Adrenal gland (tissue), 19 donors: ENCODE measurements at places on chromosomes 7 and 10. TPM values are rescaled to one million over a fixed set of nuclear protein-coding genes. Genes with fewer than 3 reads are reported as not detected.

The CNPY4 gene
- 25.0 TPM for total RNA-seq

The NOLC1 gene
- 37.7 TPM for total RNA-seq

The ANXA7 gene
- total RNA-seq: 176 TPM

- no peak for DNase-seq
Measured at GRCh38 chr10:62059217-62059920, 157.9 kb downstream of the ARID5B start.

DNA sequence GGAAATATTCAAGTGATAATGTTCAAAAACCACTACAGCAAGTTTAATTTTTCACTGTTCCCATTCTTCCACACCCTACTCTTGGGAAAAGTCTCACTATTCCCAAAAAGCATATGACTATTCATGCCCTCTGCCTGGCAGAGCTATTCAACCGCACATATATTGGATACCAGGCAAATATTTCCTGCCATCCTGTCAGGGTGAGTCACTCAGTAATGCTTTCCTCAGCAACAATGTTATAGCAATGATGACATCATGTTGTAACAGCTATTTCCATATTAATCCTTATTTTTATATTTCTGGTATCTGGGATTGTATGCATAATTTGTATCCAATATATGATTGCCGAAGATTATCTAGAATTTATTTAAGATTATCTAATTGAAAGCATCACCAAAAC is 114.0 kb upstream of the PLXDC2 start:
- no peak for DNase-seq

DNA sequence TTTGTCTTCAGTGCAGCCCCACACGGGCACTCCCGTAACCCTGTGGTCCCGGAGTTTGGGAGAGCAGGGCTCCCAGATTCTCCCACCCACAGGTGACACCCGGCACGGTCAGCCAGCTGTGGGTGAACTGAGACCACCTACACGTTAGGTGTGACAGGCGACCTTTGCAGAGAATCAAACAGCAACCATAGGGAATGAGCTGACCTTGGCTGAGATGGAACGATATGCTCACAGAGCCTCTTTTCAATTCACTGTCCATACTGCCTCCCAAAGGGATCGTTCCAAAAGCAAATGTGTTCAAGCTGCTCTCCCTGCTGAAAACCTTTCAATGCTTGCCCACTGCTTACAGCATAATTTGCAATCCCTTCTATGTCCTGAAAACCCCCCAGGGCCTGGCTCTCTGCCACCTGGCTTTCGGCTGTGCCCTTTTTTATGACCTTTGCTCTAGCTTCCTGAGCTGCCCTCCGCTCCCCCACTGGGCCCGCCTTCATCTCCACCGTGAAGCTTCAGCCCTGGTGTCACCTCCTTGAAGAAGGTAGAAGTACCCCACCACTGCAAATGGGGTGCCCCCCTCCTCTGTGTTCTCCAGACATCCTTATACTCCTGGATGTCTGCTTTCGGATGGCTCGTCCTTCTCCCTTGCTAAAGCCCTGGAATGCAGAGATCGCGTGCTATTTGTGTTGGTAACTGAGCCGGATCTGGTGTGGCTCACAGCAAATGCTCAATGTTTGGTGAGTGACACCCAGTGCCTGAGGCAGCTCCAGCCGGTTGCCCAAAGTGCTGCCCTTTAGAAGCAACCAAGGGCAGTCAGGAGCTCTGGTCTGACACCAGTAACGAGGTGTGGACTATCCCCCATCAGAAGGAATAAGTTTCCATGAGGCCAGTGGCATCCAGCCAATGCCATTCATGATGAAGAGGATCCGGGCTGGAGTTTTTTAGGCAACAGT is 90.4 kb downstream of the KIAA1549 start:
- peak; percentile 72 for DNase-seq

GRCh38 chr7:84202855-84203254 is 8.3 kb upstream of the SEMA3A start:
- DNase-seq: no peak

- no peak for DNase-seq
Measured at GRCh38 chr7:132930881-132931280, 151.0 kb downstream of the CHCHD3 start.
